ENCODE measurements at places on chromosomes 3 and 15. TPM values are rescaled to one million over a fixed set of nuclear protein-coding genes. Genes with fewer than 3 reads are reported as not detected.

Gene SPINT1
- 0.24 TPM for total RNA-seq

Gene ITIH4
- 2.2 TPM for total RNA-seq

Gene MCF2L2
- total RNA-seq, result 1.1 TPM

Gene HIGD2B
- total RNA-seq, result not detected

Gene SH3GL3
- total RNA-seq, result 0.05 TPM

Gene SLCO2A1
- total RNA-seq, result 0.44 TPM
